ENCODE measurements at places on chromosomes 12 and 14.

DNA sequence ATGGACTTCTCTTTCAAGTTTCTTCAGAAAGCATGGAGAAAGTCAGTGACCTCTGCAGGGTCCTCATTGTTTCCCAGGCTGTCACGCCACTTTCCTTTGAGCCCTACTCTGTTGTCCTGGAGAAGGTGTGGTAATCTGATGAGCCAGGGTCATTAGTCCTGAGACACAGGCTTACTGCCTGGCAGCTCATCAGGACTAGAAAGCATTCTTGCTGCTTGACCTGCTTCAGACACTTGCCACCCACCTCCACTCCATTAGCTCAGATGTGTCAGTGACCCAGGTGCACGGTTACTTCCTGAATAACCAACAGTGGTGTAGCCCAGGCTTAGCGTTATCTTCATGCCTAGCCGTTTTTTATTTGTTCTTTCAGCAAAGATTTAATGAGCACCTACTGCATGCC is 93.9 kb downstream of the FGD4 start:
- no peak for DNase-seq

GRCh38 chr14:69519204-69520100 is 34.9 kb downstream of the PLEKHD1 start:
- DNase-seq = no peak

DNA sequence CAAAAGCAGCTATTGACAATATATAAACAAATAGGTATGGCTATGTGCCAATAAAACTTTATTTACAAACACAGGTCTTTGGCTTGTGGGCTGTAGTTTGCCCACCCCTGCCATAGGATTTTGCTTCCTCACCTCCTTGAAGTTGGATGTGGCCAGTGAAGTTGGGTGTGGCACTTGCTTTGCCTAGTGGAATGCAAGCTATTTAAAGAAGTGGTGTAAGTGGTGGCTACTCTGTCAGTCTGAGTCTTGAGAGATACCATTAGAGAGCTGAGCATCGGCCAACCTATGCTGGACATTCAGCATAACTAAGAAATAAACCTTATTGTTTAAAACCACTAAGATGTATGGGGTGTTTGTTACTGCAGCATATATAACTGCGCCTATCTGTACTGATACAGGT is 321.3 kb downstream of the RGS6 start:
- DNase-seq = no peak

DNA sequence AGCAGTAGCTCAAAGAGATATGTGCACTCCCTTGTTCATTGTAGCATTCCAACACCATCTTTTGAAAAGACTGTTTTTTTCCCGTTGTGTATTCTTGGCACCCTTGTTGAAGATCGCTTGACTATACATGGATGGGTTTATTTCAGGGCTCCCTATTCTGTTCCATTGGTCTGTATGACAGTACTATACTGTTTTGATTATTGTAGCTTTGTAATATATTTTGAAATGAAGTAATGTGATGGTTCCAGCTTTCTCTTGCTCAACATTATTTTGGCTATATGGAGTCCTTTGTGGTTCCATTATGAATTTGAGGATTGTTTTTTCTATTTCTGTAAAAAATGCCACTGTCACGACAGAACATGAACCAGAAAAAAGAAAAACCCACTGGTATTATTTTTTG is 25.7 kb downstream of the BRMS1L start:
- DNase-seq = no peak

DNA sequence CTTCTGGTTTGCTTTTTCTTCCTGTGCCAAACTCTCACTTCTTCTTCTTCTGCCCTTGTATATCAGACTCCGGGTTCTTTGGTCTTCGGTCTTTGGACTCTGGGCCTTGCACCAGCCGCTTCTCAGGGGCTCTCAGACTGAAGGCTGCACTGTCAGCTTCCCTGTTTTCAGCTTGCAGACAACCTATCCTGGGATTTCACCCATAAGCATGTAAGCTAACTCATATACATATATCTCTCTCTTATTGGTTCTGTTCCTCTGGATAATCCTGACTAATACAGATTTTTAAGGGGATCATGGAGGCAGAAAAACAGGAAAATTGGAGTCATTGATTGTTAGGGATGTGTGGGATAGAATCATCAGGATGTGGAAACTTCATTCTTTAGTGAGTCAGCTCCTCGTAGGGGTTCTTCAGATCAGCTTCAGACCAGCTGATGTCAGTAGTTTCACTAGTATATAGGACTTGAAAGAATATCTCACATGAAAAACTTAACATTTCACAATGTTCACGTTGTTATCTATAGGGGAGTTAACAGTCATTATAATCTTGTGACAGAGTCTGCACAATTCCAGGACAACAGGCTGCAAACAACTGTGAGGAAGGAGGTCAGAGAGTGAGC is 102.9 kb downstream of the RASSF9 start:
- no peak for DNase-seq

- DNase-seq = no peak
These were observed 58.6 kb downstream of the SLC38A1 start for GRCh38 chr12:46209914-46210872.

GRCh38 chr12:105613269-105613668 is 282.8 kb downstream of the C12orf75 start:
- DNase-seq = no peak

Data from GM20000 (cell line).